Motor neuron (in vitro differentiated cells): ENCODE measurements at places on chromosomes 3 and 15. TPM values are rescaled to one million over a fixed set of nuclear protein-coding genes. Genes with fewer than 3 reads are reported as not detected.

The POLQ gene
- total RNA-seq, result 5.3 and 6.8 TPM in 2 replicates

The LRTM1 gene
- total RNA-seq, result 0.21 and 0.32 TPM in 2 replicates

The FES gene
- 2.0 and 2.9 TPM in 2 replicates for total RNA-seq

The IL17RB gene
- 3.7 and 4.4 TPM in 2 replicates for total RNA-seq

The HESX1 gene
- total RNA-seq, result 2.4 and 3.1 TPM in 2 replicates

The RBP2 gene
- 0.73 and 1.2 TPM in 2 replicates for total RNA-seq

DNA sequence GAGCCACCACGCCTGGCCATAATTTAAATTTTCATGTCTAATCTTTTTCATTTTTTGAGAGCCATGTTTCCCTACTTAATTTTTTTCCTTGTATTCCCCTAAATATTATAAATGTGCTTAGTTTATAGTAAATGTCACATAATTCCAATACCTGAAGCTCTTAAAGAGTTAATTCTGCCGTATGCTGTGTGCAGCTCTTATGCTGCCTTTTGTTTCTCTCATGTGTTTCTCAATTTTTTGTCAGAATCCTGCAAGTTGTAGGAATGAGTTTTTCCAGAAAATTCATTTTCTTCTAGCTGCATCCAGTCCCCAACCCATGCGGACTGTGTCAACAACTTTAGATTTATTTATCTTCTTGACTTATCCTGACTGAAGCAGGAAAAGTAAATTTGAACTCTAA lies 90.9 kb upstream of the ROBO2 start:
- ATAC-seq, result no peak

- no peak for ATAC-seq
Measured at GRCh38 chr3:55598224-55598623, 111.1 kb upstream of the WNT5A start.

- ATAC-seq, result no peak
Measured at GRCh38 chr15:32844118-32844711, 126.4 kb downstream of the GREM1 start.

- no peak for ATAC-seq
Measured at GRCh38 chr15:87155771-87156170, 1076.1 kb downstream of the AGBL1 start.

DNA sequence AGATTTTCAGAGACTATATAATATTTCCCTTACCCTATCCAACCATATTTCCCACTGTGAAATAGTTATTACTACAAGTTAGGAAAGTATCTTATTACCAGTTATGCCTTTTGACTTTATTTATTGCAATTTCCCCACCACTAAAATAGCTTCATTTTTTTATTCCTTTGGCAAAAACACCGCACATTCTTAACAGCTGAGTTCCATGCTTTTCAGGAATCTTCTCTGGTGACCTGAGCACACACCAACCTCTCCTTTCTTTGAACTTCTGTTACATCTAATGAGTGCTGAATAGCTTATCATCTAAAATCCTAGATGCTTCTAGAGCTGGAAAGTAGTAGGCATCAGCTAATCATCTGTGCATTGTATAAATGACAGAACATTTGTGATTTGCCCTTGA lies 99.1 kb downstream of the UBE2E2 start:
- no peak for ATAC-seq

DNA sequence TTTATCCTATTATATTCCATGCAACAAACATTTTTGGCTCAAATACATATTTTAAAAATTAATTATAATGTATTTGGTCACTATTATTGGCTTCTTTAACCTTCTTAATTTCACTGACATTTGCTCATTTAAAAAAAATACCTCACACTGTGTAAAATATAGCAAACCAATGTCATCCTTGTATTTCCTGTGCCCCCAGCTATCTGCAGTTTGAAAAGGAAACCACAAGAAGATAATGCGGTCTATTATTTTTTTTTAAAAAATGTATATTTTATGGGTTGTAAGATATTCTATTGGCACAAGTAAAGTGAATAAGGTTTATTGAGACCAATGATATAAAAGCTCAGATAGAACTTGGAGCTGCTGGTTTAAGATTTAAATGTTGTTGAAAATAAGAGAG lies 904.2 kb downstream of the SI start:
- no peak for ATAC-seq

DNA sequence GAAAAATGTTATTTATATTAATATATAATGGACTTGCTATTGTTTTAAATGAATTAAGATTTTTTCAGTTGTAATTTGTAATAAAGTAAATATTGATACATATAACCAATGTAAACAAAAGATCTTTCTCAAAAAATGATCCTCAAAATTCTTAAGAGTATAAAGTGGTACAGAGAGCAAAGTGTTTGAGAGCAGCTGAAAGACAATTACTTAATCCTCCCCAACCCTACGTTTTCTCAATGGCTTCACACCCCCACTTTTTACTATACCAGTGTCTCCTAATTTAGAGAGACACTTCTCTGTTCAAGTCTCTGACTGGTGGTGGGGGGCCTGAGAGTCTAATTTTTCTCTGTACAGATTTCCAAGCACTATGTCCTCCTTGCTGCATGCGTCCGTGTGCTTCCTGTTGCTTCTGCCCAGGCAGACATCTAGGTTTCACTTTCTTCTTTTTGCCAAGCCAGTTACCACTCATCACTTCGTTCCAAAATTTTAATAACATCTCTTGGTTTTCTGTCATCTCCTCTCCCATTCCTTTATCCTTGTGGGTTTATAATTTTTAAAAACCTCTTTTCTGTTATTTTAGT lies 276.3 kb upstream of the DNAJC19 start:
- ATAC-seq, result no peak

GRCh38 chr15:60534051-60534450 lies 55.1 kb upstream of the ICE2 start:
- no peak for ATAC-seq

- ATAC-seq, result no peak
Measured at GRCh38 chr15:97654481-97655076, 305.9 kb upstream of the ARRDC4 start.

DNA sequence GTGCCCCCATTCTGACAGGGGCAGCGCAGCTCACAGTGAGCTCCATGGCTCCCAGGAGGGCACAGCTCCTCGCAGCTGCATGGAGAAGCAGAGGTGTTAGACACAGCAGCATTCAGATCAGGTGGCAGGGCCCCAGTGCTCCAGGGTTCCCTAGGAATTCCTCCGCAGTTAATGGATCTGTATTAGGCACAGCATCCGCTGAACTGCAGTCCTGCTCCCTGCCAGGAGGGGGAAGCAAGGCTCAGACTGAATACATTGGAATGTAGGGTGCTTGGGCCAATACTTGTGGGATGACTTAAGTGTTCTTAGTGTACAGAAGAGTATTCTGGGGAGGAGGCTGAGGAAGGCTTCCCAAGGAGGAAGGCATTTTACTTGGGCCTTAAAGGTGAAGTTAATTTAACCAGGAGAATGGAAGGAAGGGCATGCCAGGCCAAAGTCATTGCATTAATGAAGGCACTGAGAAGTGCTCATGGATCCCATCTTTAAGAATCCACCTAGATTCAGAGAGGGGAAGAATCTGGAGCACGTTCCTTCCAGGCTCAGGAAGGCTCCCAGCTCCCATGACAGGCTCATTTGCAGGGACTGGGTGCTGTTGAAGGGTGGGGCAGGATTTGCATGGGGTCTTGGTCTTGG lies 111.6 kb downstream of the RAB11A start:
- ATAC-seq, result no peak

DNA sequence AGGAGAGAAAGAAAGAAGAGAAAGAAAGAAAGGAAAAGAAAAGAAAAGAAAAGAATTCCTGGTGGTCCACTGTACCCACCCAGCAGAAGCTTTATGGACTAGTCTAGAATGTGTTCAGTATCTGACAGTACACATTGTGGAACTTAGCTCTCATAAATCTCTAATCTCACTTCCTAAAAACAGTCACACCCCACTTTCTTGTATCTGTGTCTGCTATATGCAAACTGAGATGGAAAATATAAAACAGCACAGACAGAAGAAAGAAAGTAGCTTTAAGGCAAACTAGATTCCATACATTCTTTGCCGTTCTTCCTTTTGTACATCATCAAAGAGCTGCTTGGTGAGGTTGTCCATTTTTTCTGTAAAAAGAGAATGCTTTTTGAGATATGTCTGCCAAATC lies 41.1 kb upstream of the GNB5 start:
- ATAC-seq, result no peak

DNA sequence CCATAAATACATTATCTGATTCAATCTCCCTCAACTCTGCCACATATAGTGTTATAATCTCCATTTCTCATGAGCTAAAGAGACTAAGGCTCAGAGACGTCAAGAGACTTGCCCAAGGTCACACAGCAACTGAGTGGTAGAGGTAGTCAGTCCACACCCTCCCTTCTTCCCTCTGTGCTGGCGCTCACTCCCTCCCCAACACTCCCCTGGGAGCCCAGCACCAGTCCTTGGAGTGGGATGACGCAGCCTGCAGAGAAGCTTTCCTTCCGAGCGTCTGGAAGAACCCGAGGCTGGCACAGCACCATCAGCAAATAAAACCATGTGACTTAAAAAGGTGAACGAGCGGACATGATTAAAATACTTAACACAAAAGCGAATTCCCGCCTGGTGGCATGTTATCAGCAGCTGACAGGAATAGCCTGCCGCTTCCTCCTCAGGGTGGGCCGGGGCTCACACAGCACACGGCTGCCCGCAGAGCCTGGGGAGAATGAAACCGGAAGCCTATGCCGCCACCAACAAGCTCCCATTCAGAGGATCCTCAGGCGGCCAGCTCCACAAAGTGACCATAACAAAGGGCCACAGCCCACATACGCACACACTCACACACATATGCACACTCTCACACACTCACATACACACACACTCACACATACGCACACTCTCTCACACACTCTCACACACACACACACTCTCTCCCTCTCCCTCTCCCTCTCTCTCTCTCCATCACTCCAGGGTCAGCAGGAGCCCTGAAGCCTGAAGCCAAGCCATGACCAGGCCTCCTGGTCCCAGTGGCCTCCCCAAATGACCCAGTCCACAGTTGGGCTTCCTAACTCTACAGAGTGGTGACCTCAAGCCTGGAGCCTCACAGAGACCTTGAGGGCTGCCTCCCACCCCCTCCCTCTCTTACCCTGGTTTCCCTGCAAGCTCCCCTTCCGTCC lies 120.5 kb downstream of the XXYLT1 start:
- ATAC-seq, result no peak

DNA sequence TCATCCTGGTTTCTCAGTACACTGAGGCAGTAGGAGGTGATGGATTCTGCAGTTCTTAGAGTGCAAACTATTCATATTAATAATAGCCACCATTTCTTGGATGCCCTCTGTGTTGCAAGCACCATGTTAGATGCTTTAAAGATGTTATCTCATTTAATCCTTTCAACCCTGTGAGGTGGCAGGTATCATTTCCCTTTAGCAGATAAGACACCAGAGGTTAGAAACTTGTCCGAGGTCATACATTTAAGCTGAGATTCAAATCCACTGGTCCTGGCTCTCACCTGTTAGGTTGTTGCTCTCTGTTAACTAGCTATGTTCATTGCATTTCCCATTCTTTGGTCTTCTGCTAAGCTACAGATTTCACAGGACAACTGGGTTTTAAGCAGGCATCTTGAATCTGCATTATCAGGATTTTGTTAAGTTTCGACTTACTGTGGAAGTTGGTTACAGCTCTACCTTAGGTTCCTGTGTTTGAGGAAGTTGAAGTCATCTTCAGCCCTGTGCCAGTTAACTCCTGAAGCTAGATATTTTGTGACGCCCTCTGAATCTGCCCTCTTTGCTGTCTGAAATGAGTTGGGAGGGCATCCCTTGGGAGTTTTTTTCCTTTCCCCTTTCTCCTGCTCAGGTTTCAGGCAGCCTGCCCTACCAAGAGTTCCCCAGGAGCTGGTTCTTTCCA lies 6.4 kb downstream of the PDE8A start:
- no peak for ATAC-seq

DNA sequence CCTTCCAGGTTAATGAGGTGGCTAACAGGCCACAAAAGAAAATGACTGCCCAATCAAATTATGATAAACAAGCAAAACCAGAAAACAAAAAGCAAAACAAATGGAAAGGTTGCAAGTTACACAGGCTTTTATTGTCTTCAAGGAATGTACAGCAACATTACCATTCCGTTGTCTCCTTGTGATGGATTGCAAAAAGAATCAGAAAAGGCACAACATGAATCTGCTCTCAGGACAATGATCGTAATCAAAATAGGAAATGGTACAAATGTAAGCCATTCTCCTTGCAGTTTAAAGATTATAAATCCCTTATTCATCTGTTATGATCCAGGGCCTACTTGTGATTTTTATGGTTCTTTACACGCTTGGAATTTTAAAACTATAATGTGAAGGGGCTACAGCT lies 125.8 kb downstream of the ECT2 start:
- ATAC-seq, result peak; percentile 55

GRCh38 chr15:48409623-48410022 lies 78.4 kb downstream of the DUT start:
- ATAC-seq, result no peak

DNA sequence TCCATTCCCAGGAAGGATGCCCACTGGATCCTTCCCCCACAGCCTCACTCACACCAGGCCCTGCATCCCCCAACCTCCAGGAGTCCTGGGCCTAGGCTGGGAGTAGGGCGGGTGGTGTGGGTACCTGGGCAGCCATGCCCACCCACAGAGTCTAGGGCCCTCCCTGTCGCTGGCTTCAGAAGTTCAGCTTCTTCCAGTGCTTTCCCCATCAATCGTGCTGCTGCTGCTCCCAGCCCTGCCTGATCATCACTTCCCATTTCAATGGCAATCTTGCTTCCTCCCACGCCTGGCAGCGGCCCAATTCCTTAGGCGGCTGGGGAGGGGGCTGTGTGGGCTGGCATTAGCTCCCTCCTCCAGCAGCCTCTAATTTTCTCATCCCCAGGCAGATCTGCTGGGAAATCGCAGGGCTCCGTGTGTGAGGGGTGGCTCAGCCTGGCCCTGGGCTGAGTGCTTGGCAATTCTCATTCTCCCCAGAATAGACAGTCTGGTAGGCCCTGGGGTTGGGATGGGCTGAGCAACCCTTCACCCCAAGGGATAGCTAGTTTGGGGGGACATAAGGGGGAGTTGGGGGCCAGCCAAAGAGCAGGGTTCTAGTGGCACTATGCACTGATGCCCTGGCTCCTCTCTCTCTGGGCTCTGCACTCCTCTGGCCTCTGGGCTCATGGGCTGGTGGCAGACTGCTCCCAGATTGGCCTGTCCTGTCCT lies 66.4 kb downstream of the SCN5A start:
- ATAC-seq, result peak; percentile 62

DNA sequence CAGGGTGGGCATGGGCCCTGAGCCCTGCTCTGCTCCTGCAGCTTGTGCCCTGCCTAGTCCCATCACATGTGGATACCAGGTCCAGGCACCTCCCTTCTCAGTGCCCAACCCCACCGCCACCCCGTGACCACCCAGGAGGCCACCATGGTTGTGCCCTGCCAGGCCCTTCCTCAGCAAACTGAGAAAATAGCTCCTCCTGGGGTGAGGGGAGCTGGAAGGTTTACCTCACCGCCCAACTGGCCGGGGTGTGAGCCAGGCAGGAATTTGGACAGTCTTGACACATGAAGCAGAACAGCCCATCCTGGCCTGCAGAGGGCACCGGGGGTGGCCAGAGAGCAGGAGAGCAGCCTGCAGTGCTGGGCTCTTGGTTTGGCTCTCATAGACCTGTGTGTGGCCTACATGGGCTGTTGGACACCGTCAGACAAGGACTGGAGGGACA lies 11.4 kb upstream of the C3orf22 start:
- ATAC-seq, result no peak

- no peak for ATAC-seq
Measured at GRCh38 chr3:145359040-145359439, 801.9 kb downstream of the PLOD2 start.
